Osteocyte (in vitro differentiated cells): ENCODE measurements at places on chromosomes 7 and 10. TPM values are rescaled to one million over a fixed set of nuclear protein-coding genes. Genes with fewer than 3 reads are reported as not detected.

Gene INMT
- 1.5 and 2.0 TPM in 2 replicates for total RNA-seq

Gene CTBP2
- 125 and 127 TPM in 2 replicates for total RNA-seq

Gene STEAP1
- total RNA-seq: not detected in 2 replicates

Gene MMD2
- total RNA-seq: not detected in 2 replicates

Gene ELN
- total RNA-seq: 13.3 and 13.5 TPM in 2 replicates

Gene GBX1
- not detected in 2 replicates for total RNA-seq

Gene EBLN1
- not detected in 2 replicates for total RNA-seq

Gene SUV39H2
- total RNA-seq: 8.2 and 9.8 TPM in 2 replicates

Gene CNPY1
- not detected in 2 replicates for total RNA-seq

Gene C10orf105
- not detected in 2 replicates for total RNA-seq

DNA sequence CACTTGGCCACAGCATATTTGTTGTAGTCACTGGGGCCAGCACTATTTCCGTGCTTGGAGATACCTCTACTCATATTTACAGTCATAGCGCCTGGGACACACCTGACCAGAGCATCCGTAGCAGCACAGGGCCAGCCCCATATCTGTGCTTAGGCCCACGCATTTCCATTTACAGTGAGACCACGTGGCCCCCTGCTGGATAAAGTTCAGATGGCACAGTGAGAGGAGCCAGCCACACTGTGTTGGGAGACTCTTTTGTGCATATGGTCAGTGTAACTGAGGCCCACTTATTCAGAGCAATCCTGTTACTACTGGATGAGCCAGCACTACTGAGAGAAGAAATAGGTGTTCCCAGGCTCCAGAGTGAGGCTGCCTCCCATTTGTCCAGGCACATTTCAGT is 455.3 kb downstream of the REEP3 start:
- DNase-seq: no peak

- DNase-seq: peak; percentile 40
Measured at GRCh38 chr7:55138663-55139062, 119.8 kb downstream of the EGFR start.

- DNase-seq: no peak
Measured at GRCh38 chr7:74040101-74040790, 12.3 kb downstream of the ELN start.

DNA sequence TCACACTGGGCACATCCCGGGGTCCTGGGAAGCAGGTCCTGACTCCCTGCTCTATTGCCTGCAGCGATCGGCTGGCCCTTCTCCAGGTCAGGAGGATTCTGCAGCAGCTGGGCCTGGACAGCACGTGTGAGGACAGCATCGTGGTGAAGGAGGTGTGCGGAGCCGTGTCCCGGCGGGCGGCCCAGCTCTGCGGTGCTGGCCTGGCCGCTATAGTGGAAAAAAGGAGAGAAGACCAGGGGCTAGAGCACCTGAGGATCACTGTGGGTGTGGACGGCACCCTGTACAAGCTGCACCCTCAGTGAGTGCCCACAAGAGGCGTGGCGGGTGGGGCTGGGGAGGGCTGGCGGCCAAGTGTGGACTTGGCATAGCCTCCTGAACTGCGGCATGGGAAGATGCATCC is 12.8 kb upstream of the HK1 start:
- DNase-seq: no peak

DNA sequence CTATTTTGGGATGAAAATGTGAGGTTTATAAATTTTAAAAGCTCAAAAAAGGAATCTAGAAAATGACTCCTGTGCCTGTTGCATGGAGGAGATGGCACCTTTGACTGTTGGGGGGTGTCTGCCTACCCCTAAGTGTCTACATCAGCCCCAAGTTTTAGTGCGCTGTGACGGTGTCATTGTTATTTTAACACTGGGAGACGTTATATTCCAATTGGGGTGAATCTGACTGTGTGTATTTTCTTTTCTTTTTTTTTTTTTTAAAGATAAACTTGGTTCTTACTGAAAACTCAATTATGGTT is 517 bp downstream of the SRGN start:
- DNase-seq: no peak

- DNase-seq: no peak
Measured at GRCh38 chr7:27825891-27826290, 85.9 kb downstream of the TAX1BP1 start.

- DNase-seq: no peak
Measured at GRCh38 chr7:101913851-101914250, 96.4 kb downstream of the CUX1 start.

DNA sequence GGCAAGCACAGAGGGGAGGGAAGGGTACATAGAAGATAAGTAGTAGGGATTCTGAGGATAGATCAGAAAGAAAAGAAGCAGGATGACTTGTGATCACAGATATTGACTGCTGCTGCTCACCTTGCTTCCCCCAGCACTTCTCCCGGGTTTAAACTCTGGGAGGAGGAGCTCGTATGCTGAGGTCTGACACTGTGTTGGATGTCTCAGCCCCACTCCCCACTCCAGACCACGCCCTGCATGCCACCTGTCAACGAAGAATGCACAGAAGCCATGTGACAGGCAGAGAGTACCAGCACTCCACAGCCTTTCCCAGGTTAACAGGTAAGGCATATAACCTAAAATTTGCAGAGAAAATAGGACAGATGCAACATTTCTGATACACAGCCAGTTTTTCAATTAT is 388.9 kb downstream of the TNS3 start:
- DNase-seq: no peak

GRCh38 chr10:113252650-113253618 is 299.9 kb upstream of the HABP2 start:
- no peak for DNase-seq

DNA sequence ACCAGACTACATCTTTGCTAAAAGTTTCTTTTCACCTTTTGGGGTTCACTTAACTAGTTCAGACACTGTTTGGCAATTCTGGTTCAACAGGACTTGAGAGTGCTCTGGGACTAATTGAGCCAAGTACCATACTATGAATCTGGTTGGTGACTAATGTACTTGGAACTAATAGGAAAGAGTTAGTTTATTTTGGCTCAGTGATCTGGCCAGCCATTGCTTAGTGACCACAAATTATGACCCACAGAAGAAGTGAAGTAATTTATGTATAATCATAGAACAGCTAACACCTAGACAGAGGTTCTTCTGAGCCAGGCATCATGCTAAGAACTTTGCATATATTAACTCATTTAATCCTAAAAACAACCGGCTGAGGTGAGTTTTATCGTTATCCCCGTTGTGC is 126.5 kb upstream of the JCAD start:
- DNase-seq: no peak

DNA sequence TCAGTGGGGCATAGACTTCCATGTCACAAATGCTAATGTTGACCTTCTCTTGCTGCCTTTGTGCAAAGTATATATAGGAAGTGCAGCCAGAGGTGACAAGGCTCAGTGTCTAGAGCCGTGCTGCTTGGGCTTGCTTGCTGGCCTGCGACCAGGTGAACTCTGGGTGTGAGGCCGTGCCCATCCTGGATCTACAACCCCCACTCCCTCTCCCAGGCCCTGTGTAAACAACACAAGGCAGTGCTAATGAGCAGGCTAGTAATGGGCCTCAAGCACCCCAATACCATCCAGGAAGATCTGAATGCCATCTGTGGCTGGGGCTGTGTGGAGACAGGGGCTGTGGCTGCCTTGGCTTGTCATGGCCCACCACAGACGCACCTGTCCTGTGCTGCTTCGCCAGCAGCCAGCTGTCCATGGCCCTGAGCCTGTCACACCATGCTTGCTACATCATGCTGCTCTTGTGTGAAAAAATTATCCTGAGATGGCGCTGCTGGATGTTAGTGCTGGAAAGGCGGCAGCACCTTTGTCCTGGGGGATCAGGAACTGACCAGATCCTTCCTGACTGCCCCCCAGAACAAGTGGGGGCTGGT is 107.6 kb upstream of the ZNF92 start:
- no peak for DNase-seq

DNA sequence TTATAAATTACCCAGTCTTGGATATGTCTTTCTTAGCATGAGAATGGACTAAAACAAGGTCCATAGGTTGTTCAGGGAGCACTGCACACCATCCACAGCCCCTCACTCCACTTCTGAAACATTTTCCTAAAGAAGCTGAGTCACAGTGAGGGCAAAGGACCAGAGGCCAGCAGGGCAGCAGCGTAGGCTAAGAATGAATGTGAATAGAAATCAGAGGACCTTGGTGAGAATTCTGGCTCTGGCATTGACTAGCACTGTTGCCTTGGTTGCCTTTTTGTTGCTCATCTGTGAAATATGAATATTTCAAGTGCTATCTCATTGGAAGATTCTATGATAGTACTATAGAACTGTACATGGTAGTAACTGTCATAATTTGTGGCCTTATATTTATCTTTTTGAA is 41.7 kb upstream of the TOMM7 start:
- DNase-seq: no peak

DNA sequence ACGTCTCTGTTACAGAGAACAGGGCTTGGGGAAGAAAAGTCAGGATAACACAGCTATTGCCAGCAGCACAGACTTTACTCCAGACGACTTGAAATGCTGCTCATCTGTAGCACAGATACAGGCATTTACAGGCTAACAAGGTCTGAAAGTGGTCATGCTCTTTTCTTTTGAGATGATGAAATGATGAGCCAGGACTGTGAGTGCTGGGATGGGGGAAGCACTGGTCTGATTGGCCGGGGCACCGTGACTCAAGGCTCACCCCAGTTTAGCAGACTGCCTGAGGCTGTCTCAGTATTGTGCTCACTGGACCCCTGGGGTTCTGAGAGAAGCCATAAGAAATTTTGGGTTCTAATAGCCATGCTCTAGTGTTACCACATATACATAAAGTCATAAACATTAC is 12.4 kb downstream of the SMKR1 start:
- no peak for DNase-seq

DNA sequence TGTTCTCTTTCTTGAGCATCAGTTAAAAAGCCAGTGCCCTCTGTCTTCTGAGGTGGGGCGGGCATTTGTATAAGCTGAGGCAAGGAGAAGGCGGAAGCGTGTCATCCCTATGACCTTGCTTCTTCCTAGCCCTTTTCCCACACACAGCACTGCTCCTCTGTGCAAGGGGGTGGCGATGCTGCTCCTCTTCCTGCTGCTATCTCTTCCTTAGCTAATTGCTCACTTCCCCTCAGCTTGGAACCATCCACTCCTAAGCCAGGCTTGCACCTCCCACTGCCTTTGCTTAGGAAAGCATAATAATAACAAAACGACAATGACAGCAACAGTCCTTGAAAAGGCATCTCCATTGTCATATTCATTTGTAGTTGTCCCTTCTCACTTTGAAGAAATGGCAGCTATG is 366.9 kb downstream of the PHTF2 start:
- no peak for DNase-seq

DNA sequence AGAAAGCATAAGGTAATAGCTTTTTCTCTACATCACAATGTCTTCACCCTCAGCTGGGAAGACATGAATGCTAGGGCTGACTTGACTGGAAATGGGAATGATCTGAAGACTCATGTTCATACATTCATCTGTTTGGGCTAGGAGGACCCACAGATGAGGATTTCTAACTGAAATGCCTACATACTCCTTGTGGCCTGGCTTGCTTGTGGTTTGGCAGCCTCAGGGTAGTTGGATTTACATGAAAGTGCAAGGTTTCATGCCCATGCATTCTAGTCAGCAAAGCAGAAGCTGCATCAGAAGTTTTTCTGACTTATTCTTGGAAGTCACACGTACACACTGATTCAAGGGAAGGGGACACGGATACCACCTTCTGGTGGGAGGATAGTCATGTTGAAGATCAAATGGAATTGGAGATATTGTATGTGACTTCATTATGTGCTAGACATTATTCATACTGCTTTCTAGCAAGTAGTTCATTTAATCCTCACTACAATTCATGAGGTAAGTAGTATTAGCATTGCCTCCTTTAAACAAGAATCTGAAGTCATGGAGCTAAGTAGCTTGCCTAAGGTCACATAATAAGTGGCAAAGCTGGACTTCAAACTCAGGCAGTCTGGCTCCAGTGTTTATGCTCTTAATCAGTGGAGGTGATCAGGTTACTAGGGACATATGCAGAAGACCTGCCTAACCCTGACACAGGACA is 957.0 kb downstream of the LRMDA start:
- DNase-seq: no peak

DNA sequence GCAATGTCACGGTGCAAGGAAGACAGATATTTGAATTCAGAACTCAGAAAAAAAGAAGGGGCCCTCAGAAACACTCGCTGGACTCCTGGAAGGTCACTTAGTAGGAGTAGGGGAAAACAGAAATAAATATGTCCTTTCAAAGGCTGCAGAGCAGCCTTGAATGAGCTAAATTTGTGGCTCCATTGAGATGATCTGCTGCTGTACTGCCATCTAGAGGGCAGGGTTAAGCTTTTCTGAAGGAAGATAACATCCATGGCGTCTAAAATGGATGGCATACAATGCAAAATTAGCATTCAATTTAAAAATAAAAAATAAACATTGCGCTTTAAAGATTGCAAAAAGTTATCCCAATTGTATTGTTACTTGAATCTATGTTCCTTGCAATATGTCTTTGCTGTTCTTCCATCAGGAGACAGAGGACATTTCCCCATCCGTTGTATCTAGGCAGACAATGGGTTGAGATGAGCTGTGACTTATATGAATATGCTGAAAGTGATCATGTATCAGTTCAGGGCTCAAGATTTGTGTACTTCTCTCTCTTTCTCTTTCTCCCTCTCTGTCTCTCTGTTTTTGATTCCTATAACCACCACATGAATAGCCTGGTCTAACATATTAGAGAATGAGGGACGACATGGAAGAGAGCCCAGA is 642.2 kb downstream of the SH2D4B start:
- DNase-seq: no peak

DNA sequence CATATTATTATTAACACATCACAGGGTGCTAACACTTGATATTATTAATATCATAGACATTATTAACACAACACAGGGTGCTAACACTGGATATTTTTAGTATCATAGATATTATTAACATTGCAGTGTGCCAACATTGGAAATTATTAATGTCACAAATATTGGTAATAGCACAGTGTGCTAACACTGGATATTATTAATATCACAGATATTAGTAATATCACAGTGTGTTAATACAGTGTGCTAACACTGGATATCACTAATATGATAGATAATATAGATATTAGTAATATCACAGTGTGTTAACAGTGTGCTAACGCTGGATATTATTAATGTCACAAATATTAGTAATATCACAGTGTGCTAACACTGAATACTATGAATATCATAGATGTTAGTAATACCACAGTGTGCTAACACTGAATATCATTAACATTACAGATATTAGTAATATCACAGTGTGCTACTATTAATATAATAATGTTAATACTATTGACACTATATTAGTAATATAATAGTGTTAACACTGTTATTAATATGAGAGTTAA is 1.6 kb upstream of the TMEM225B start:
- no peak for DNase-seq

GRCh38 chr10:129179245-129179971 is 287.6 kb upstream of the MGMT start:
- no peak for DNase-seq

- no peak for DNase-seq
Measured at GRCh38 chr7:75608451-75609122, 116.5 kb downstream of the SPDYE5 start.

DNA sequence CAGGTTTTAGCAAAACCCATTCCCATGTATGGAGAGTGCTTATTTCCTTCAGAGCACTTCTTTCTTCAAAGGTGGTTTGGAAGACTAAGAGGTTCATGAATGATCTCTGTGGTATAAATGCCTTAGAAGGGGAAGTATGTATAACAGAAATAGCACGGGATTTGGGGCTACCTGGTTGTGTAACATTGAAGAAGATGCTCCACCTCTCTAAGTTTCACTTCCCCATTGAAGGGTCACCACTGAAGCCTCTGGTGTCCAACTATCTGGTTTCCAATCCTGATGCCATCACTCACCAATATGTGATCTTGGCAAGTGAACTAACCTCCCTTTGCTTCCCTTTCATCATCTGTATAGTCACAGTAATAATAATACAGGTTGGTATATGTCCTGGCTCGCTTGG is 37.2 kb downstream of the CYCS start:
- DNase-seq: no peak

- DNase-seq: no peak
Measured at GRCh38 chr7:139557857-139558581, 34.5 kb downstream of the CLEC2L start.
